NCI-H1436 (cell line): ENCODE measurements at places on chromosomes 12 and 14.
A peak's percentile ranks its signal among the peaks of the same experiment; 100 is the strongest.

GRCh38 chr12:115953450-115953849 is 324.0 kb downstream of the MED13L start:
- DNase-seq, result no peak

- no peak for DNase-seq
Observed at GRCh38 chr12:62520361-62520760, 53.7 kb downstream of the MON2 start.

- DNase-seq, result no peak
Observed at GRCh38 chr14:96616161-96616721, 114.1 kb downstream of the PAPOLA start.

DNA sequence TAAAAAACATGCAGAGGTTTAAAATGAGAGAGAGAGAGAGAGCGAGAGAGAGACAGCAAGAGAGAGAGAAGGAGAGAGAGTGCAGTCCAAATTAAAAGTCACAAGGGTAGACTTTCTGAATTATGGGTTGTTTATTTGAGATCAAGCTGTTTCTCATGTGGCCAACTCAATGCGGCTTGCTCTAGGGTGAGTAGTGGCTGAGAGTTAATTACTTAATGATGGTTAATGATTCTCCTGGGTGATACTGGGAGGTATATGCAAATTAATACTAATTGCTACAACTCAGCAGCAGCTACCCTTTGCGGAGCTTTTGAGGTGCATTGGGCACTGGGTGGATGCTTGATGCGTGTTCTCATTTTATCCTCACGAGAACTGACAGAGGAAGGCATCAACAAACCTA is 122.1 kb upstream of the NOS1 start:
- no peak for DNase-seq

GRCh38 chr12:89497467-89497866 is 27.1 kb downstream of the GALNT4 start:
- no peak for DNase-seq

- no peak for DNase-seq
Observed at GRCh38 chr12:51147309-51147708, 25.6 kb downstream of the TFCP2 start.

GRCh38 chr14:78985668-78986381 is 815.7 kb downstream of the NRXN3 start:
- DNase-seq, result no peak

GRCh38 chr14:42057111-42057510 is 450.4 kb downstream of the LRFN5 start:
- DNase-seq, result no peak

- DNase-seq, result no peak
Observed at GRCh38 chr12:129848876-129849275, 54.9 kb downstream of the TMEM132D start.

GRCh38 chr12:121128908-121129810 is 3.5 kb upstream of the P2RX7 start:
- DNase-seq, result peak; percentile 53

DNA sequence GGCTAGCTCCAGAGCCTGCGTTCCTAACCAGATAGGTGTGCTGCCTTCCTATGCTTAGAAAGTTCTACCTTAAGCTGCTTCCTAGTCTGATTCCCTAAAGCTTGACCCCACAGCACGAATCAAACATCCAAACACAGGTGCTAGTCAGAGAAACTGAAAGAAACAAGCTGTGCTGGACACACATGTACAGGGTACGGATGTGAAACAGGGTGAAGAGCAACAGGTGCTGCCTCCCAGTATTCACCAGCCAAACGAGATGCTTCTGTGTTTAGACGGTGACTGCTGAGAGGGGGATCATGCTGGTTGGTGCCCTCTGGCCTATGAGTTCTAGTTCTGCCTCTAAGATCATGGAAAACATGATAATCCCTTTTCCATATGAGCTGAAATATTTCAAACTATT is 105.3 kb downstream of the GRIP1 start:
- DNase-seq, result no peak

DNA sequence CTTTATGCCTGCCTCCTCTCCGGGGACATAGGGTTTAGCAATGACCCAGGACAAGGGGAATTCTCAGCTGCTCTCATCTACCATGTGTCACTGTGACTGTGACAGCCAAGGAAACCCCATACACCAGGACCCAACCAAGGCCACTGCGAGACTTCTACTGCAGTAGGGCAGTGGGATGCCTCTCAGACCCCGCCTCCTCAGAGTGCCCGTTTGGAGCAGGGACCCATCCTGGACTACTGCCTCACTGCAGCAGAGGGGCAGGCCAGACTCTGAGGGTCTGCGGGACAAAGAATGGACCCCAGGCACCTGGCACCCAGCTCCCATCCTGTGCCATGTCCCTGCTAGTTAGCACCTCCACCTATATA is 71.3 kb upstream of the DDX11 start:
- no peak for DNase-seq

- DNase-seq, result no peak
Observed at GRCh38 chr12:112261559-112261958, 120.7 kb downstream of the HECTD4 start.

DNA sequence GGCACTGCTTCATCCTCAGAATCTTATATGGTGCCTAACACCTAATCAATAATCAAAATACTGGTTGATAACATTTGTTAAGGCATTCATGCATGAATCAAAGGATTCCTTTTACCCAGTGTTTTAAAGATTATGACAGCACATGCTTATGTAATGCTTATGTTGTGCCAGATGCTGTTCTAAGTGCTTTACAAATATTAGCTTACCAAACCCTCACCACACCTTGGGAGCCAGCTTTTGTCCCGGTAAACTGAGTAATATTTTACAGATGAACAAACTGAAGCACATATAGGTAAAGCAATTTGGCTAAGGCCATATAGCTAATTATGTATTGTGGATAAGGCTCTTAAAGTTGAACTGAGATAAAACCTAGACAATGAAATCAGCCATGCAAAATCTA is 209.2 kb downstream of the ALX1 start:
- DNase-seq, result no peak

- no peak for DNase-seq
Observed at GRCh38 chr12:129819391-129819790, 84.4 kb downstream of the TMEM132D start.

DNA sequence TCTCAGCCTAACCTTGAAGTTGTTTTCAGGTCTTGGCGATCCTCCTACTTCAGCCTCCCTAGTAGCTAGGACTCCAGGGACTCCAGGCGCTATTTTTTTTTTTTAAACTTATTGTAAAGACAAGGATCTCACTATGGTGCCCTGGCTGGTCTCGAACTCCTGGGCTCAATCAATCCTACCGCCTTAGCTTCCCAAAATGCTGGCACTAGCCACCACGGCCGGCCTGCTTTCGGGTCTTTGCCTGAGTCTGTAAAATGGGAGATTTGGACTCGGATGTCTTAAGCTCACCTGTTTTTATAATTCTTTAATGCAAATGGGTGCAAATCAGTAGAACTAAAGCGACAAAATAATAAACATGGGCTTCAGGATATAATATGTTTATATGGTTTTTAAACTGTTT is 858 bp upstream of the SYT10 start:
- DNase-seq, result no peak

- no peak for DNase-seq
Observed at GRCh38 chr12:116346741-116347140, 69.2 kb upstream of the MED13L start.

DNA sequence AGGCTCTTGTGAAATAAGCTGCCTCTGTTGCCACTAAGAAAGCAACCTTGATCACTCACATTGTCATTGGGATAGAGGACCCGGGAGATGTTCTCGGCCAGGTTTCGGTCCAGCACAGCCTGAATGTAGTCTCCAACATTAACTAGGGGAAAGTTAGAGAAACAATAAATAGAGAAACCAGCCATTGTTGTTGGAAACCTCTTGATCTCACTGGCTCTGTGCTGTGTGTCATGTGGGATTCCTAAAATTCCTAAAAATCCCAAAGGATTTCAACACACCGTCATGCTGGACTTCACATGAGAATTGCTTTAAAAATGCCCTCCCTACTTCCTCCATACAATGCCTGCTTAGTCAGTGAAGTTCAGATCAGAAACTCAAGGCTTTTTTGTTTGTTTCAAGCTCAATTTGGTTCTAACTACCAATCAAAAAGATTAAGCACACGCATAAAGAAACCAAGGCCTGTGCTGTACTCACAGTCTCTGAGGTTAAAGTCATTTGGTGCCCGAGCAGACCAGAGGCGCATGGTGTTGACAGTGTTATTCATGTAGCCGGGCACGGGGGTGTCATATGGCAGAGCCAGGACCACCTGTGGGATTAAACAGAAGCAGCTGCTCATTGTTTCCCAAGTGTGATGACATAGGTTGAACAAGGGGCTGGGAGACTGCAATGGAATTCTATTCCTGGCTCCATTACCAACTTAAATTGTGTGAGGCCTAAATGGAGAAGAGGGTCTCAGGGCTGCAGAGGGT is 23.6 kb downstream of the PYGL start:
- DNase-seq, result no peak

- DNase-seq, result no peak
Observed at GRCh38 chr14:75340921-75341320, 62.3 kb downstream of the FOS start.

DNA sequence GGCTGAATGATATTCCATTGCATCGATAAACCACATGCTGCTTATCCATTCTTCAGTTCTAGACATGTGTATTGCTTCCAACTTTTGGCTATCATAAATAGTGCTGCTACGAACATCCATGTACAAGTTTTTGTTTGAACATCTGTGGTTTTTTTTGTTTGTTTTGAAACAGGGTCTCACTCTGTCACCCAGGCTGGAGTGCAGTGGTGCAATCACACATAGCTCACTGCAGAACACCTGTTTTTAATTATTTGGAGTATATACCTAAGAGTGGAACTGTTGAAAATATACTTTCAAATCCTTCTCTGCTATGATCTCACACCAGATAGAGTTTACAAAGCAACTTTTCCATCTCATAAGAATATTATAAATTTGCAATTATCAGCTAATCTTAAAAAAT is 124.2 kb downstream of the TTC7B start:
- no peak for DNase-seq

- DNase-seq, result no peak
Observed at GRCh38 chr14:74324931-74325361, 22.2 kb upstream of the ABCD4 start.

GRCh38 chr14:101591121-101591520 is 29.8 kb downstream of the DIO3 start:
- no peak for DNase-seq

DNA sequence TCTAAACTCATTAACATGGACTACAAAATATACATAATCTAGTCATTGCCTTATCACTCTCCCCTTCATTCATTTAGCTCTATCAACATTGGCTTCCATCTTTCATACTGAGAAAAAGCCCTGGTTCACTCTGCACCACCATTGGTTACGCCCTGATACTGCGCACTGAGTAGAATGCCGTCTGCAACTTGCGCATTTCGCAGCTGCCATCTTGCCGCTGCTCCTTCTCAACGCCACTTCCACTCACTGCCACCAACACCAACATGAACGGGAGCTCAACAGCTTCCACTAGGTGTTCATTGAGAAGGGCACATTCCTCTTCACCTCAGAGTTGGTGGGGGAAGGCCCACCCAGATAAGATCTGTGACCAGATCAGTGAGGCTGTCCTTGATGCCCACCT is 71.3 kb downstream of the EEA1 start:
- DNase-seq, result no peak

DNA sequence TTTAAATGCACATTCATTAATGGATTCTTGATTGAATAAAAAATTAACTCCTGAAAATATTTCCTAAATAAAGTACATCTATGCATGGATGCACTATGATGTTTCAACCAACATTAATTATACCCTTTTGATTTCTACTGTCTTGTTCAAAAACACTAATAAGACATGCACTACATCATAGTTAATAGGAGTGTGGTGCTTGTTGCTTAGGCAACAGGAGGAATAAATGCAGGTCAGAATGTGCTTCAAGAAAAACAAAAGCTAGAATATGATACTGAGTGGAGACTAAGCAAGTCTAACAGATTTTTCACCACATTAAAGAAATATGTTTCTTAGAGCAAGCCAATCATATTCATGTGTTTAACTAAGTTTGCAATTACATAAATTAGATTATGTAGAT is 495.8 kb upstream of the GARIN6 start:
- DNase-seq, result no peak

DNA sequence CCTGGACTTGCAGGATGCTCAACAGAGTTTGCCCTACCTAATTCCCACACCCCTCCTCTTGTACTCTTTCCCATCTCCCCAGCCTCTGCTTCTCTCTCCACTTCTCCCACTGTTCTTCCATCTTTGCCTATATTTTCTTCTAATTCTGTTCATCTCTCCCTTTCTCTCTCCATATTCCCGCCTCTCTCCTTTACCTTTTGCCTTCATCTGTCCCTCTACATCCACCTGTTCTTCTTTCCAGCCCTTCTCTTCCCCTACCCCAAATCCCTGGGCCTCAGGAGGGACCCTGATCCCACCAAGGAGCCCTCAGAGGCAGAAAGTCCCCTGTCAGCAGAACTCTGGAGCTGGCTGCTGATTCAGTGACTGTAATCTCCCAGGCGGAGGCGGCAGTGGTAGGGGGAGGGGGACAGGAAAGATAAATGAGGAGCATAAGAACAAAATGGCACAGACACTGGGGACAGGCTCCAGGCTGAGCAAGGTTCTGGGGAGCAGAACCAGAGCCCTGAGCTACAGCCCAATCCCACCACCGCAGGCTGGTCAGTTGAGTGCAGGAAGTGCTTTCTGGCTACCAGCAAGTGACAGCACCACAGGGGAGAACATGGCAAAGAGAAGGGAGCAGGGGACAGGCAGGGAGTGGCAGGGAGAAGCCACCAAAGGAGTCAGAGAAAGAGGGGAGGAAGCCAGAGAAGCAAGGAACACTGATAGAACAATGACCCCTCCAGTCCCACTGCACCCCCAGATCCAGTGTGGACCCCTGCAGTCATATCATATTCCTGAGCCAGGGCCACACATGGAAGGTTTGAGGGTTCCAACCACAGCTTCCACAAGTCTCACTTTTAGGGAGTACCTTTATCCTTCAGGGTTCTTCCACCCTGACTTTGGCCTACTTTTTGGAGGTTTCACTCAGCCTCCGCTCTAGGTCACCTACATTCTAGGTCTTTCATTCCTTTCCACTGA is 27.0 kb downstream of the SMUG1 start:
- DNase-seq, result no peak

GRCh38 chr14:61570549-61571290 is 124.6 kb upstream of the HIF1A start:
- no peak for DNase-seq

DNA sequence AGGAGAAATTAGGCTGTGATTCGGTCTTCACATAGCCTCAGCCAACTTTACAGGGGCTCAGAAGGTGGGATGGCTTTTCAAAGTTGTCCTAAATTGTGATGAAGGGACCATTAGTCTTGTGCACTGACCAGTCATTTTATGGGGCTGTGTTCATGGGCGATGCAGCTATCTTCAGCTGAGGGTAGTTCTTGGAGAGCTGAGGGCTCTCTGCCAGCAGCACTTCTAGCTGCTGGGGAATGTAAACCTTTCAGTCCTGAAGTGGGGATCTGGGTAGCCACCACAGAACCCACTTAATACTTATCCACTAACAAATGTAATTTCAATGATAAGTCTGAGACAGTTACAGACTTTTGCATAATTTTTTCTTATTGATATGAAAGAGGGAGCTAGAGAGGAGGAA is 270.6 kb downstream of the AEBP2 start:
- DNase-seq, result no peak
